ENCODE measurements at places on chromosomes 6 and 20.

- no peak for DNase-seq
These were observed 92.6 kb upstream of the RIPOR2 start for GRCh38 chr6:25028328-25028727.

GRCh38 chr6:145071836-145072235 lies 663.5 kb downstream of the EPM2A start:
- no peak for DNase-seq

- DNase-seq, result no peak
These were observed 25.5 kb upstream of the NOL4L start for GRCh38 chr20:32610472-32611218.

DNA sequence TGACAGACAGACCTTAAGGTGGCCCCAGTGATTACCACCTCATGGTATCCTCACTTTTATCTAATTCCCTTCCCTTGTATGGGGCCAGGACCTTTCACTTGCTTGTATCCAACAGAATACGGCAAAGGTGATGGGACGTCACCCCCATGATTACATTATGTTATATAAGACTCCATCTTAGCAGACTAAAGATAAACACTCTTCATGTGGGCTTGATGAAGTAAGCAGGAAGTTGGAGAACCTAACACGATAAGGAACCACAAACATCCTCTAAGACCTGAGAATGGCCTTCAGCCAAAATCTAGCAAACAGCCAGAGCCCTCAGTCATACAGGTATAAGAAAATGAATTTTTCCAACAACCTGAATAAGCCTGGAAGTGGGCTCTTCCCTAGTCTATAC lies 8.0 kb downstream of the SLC17A3 start:
- DNase-seq, result no peak

DNA sequence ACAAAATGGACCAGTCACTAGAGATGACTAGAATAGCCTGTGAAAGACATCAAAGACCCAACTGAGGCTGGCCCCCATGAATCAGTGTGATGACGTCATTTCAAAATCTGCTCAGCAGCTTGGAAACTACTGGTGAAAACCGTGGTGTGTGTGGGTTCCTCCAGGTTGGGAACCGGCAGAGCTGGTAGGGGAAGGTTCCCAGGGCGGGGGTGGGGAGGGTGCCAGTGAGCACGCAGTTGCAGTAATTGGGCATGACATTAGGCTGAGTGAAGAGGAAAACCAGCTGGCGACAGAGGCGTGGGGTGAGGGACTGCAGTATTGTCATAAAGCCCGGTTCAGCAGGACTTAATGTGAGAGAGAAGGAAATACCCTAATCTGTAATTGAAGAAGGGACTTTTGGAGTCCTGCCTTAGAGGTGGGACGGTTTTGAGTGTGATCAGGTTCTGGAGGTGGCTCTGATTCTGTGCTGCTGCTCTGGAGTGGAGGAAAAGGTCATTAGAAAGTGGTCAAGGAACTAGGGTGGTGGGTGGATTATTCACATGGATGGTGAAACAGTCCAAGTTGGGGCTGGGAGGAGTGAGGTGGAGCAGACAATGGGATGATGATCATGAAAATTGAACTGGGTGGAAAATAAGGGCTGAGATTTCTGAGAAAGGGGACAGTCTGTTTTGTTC lies 52.0 kb upstream of the MTHFD1L start:
- DNase-seq, result no peak

DNA sequence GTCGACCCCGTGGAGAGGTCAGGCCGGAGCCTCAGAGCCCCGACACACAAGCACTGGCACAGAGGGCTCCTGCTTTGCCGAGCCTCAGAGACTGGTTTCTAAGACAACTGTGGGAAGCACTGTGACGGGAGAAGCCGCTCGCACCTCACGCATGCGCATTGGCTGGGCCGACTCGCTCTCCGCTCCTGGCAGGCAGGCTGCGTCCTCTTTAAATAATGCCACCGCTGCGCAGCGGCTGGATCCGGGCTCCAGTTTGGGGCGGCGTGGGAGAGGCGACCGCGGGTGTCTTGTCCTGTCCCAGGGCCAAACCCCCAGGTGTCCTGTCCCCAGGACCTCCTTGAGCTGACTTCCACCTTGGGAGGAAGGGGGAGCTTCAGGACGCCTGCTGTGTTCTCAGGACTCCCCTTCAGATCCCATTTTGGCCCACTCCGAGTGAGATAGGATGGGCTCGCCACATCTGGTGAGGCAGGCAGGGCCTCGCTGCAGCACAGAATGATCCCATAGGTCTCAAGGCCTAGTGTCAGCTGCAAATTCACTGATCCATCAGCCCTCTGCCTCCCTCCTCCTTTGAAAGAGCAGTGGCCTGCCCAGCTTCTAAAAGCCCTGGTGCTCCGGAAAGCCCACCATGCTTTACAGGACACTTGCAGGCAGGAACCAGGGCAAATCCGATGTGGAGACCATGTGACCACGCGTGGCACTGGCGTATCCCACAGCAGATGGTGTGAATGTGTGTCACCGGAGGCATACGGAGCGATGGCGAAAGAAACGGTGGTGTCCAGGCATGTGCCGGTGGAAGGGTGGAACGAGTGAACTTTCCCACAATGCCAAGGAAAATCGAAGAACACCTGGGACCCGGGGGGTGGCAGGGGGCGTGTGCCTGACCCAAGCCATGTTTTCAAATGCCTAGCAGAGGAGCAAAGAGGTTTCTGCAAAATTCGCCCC lies 169.3 kb upstream of the ZNF337 start:
- peak; percentile 59 for DNase-seq

DNA sequence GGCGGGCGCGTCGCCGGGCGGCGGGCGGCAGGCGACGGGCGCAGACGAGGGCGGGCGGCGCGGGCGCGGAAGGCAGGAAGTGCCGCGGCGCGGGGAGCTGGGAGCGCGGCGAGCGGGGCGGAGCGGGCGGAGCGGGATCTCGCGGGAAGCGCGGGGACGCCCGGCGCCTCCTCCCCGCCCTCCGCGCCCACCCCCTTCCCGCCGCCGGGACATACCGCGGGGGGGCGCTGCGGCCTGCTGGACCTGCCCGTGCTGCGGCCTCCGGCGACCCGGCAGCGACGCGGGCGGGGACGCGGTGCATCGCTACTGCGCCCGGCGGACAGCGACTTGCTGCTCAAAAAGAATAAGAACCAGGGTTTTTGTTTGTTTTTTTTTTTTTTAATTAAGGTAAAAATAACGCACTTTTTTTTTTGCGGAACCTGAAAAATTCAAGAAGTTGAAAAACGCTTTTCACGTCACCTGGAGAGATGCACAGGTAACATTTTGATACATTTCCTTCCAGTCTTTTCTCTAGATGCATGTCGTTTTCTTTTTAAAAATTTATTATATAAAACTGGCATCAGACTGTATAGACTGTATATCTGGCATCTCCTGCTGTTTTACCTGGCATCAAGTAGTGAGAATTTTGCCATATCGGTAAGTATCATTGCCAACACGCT lies at the start of gene CENPB:
Gene CENPB, minus strand, starts transcription at position 76 of the 659 bp plus-strand sequence. CDS start 257 bp downstream, outside the sequence.
- peak; percentile 89 for DNase-seq

GRCh38 chr6:79385893-79386292 lies 151.3 kb downstream of the LCA5 start:
- DNase-seq, result no peak

GRCh38 chr6:101454106-101454676 lies 60.7 kb downstream of the GRIK2 start:
- no peak for DNase-seq

GRCh38 chr20:60062431-60063047 lies 104.3 kb downstream of the CDH26 start:
- no peak for DNase-seq

GRCh38 chr20:20073801-20074371 lies 21.6 kb downstream of the CFAP61 start:
- DNase-seq, result peak; percentile 93

DNA sequence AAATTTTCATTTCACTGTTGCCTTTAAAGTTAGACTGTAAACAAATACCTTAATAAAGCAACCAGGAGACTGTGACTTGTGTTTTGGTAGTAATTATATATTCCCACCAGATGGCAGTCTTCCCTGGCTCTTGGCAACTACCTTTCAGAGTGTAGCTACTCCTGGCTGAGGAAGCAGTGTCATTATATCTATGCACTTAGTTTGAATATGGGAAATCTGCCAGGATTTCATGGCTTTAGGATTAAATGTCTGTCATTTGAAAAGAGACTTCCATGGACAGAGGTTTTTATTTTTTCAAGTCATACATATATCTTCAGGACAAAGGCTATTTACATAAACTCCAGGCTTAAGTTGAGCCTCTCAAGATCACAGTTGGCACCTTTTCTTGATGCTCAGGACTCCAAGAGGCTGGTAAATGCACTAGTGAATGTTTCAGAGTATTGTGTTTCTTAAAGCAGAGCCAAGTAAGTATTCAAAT lies 160.1 kb downstream of the C6orf58 start:
- peak; percentile 88 for DNase-seq

GRCh38 chr6:52984247-52984646 lies 10.8 kb downstream of the GSTA4 start:
- DNase-seq, result no peak

GRCh38 chr6:125192610-125192930 lies 39.0 kb downstream of the TPD52L1 start:
- no peak for DNase-seq

DNA sequence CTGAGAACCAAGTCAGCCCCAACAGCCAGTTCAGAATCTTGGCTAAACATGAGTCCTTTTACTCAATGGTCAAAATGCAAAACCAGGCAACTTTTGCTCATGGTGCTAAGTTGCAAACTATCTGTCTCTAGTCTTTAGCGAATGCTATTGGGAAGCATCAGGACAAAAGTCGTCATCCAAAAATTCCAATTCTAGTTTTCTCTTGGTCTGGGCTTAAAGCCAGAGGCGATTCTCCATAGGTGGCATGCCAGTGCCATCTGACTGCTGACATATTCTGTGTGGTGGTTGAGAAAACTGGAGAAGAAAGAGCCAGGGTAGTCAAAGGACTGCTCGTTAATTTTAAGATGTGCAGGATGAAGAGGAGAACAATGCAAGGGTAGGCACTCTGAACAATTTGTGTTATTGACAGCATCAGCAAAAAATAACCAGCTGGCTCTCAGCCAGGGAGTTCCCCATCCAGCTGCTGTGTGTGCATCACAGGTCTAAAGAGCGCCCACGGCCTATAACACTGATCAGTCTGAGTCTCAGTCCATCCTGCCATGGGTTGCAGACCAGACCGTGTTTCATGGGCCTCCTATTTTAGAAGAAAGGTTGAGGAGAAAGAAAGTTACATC lies 313.6 kb downstream of the ALDH8A1 start:
- peak; percentile 59 for DNase-seq

GRCh38 chr6:87259791-87260190 lies 62.6 kb upstream of the SMIM8 start:
- no peak for DNase-seq

DNA sequence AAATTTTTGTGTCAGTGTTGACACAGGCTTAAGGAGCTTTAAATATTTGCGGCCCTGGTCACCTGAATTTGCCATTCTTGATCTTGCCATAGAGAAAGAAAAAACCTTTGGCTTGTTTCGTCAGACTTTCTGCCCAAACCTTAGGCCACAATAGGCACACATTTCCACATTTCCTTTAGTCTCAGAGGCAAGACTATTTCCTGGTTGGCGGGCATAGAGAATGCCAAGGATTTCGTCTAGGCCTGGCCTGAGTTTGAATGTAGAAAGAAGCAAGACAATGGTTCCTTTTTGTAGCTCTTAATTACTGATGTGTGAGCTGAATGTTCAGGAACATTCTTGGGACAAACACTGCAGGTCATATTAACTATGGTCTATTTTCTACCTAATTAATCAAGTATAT lies 108.1 kb downstream of the TRMT11 start:
- DNase-seq, result no peak

GRCh38 chr6:3230900-3231246 lies 3.4 kb upstream of the TUBB2B start:
- DNase-seq, result peak; percentile 90

GRCh38 chr6:81995548-81996289 lies 243.2 kb upstream of the TENT5A start:
- DNase-seq, result no peak

GRCh38 chr6:25472306-25472705 lies 179.7 kb upstream of the SCGN start:
- no peak for DNase-seq

DNA sequence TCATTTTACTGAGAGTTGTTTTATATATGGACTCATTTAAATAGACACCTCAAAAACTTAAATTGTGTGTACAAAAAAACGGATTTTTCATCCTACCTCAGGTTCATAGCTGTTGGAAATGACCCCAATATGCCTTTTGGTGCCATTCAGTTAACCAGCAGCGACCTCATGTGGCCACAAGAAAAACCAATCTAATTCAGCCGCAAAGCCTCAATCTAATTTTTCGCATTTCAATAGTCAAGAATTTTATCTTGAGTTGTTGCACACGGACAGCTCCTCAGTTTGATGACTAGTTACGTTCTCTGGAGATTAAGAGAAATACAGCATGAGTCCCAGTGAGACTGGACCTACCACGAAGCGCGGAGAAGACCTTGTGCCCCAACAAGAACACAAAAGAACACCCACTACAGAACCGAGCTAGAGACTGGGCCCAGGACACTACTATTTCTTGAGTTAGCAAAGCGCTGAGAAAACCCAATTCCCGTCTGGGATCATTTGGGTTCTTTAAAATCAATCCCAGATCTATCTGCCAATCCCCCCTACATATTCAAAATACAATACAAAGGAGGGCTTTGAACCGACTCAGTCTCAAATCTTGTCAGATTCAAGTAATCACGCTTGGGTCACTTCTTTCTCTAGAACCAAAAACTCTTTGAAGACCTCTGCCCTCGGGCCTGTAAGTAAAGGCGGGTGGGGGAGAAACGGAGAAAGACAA lies 1.1 kb downstream of the TCP11 start:
- DNase-seq, result peak; percentile 55

- no peak for DNase-seq
These were observed 32.1 kb downstream of the PKIG start for GRCh38 chr20:44614525-44614924.

DNA sequence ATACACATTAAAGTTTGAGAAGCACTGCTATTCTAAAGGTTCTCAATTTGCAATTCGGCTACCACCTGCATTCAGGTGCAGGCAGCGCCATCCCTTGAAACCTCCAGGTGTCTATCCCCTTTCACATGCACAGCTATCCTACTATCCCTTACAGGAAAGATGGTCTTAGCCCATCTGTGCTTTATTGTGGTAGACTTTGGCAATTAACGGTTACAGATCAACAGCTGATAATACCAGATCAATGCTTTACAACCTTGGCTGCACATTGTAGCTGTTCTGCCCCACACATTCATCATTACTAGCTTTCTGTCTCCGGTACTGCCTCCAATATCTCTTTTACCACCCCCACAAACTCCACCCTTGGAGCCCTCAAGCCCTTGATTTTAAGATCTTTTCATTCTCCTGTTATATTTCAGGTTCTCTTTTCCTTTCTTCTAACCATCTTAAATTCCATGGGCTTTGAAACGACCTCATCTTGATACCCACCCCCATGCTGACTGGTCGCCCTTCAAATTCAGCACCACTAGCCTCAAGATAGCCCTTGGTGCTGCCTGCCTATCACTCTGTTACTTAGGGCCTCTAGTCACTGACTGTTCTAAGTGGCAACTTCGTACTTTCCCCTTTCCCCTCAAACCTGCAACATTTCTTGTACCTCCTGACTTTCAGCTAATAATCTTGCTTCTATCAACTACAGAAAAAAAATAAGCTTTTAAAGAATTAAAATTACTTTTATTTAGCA lies 50.8 kb downstream of the SPTLC3 start:
- DNase-seq, result no peak

- DNase-seq, result no peak
These were observed 1184.4 kb upstream of the ADGRB3 start for GRCh38 chr6:67450641-67451040.
